ENCODE measurements at places on chromosomes 16 and 17. TPM values are rescaled to one million over a fixed set of nuclear protein-coding genes. Genes with fewer than 3 reads are reported as not detected.

Gene CA5A
- total RNA-seq = not detected

Gene PLXDC1
- total RNA-seq = 7.0 TPM

Gene G6PC1
- not detected for total RNA-seq

DNA sequence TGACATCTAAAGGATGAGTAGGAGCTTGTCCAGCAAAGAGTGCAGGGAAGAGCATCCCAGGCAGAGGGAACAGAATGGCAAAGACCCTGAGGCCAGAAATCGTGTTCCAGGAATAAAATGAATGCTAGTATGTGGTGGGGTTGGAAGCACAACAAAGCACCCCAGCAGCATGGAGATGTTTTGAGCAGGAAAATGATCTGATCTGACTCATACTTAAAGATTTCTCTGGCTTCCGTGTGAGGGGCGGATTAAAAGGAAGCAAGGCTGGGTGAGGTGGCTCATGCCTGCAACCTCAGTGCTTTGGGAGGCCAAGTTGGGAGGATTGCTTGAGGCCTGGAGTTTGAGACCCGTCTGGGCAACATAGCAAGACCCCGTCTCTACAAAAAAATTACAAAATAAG, 2.3 kb downstream of the SLC5A11 start:
- H3K4me1 ChIP-seq = no peaks in the 10 kb centered on the region
- no peak overlapping the region for H3K27ac ChIP-seq
- peaks cover 2% of the 10 kb centered on the region for H3K36me3 ChIP-seq
- H3K27me3 ChIP-seq = no peaks in the 10 kb centered on the region
- no peak overlapping the region for H3K4me3 ChIP-seq

GRCh38 chr17:35889818-35890773, 9.9 kb upstream of the CCL5 start:
- no peaks in the 10 kb centered on the region for H3K27me3 ChIP-seq
- no peak overlapping the region for H3K27ac ChIP-seq
- H3K4me3 ChIP-seq = no peak overlapping the region
- no peak for DNase-seq

DNA sequence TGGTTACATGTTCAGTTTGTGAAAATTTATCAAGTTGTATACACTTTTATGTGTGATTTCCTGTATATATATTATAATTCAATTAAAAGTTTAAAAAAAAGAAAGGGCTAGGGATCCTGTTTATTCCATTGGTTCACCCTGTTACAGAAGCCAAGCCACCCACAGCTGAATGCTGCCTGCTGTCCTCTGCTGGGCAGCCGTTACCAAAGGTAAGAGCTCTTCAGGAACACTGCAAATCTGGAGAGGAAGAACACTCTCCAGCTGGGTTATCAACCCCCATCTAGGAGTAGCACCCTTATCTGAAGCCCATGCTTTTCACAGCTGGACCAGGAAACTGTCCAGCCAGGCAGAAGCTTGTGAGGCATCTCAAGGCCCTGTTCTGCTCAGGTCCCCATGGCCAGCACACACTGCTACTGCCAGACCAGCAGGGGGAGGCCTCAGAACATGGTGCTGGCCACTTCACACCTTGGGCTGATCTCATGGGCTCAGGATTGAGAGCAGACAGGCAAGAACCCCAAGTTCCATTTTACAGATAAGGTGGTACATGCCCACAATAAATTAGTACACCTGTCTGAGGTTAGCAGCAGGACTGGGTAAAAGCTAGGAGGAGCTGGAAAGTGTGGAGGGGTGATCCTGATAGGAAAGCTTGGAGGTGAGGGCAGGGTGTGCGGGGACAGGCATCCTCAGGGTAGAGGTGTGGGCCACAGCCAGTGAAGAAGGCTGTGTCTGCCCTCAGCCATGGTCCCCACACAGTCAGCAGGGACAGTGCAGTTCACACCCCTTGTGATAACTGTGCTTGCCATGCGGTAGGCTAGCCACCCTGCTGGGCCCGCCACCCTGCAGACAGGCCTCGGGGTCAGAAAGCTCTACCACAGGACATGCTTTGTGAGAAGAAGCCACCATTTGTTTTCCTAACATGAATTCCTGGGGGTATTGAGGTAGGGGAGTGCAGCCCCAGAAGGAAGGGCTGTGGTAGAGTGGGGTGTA, 54.3 kb upstream of the SREBF1 start:
- peaks cover 21% of the 10 kb centered on the region for H3K36me3 ChIP-seq
- no peaks in the 10 kb centered on the region for H3K4me1 ChIP-seq
- no peaks in the 10 kb centered on the region for H3K27me3 ChIP-seq
- no peak overlapping the region for H3K4me3 ChIP-seq
- no peak for DNase-seq
- no peak overlapping the region for H3K27ac ChIP-seq

GRCh38 chr17:66675991-66676371, 158.9 kb upstream of the CACNG5 start:
- no peaks in the 10 kb centered on the region for H3K36me3 ChIP-seq
- H3K4me3 ChIP-seq = no peak overlapping the region
- no peak overlapping the region for H3K27ac ChIP-seq
- no peak for DNase-seq

DNA sequence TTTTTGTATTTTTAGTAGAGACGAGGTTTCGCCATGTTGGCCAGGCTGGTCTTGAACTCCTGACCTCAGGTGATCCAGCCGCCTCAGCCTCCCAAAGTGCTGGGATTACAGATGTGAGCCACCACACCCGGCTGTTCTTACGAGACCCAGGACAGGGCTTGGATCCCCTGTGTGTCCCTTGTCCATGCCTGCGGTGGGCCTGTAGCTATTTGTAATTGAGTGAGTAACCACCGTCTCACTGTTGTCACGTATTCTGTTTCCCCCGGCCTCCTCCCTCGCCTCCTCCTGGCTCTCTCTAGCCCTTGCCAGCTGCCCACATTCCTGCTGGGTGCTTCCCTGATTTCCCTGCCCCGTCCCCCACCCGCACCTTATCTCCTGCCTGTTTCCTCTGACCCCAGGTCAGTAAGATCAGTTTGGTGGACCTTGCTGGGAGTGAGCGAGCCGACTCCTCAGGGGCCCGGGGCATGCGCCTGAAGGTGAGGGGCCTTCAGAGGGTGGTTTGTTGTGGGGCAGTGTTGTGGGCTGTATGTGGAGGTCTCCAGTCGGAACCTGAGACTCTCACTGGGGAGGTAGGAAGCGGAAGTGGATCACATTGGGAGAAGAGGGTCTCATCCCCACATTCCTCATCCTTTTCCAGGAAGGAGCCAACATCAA, 5.6 kb downstream of the KIF1C start:
- no peak overlapping the region for H3K4me3 ChIP-seq
- no peak overlapping the region for H3K27ac ChIP-seq
- H3K36me3 ChIP-seq = peaks cover 73% of the 10 kb centered on the region

GRCh38 chr17:7855660-7856010, 769 bp downstream of the TMEM88 start:
- peaks cover 8% of the 10 kb centered on the region for H3K36me3 ChIP-seq
- H3K27ac ChIP-seq = peak overlapping the region; percentile 80
- DNase-seq = no peak
- H3K4me3 ChIP-seq = peak overlapping the region; percentile 75

DNA sequence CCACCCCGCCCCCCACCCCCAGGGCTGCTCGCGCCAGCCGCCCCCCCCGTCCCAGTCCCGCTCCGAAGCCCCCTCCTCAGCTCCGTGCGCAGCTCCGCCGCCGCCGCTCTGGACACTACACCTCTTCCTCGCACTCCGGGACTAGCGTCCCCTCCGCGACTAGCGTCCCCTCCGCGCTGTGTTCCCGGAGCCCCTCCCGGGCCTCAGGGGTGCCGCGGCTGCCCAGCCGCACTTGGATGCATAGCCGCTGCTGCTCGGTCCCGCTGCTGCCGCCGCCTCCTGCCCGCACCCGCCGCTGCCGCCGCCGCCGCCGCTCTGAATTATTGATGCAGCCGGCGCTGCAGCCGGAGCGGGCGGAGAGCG, at the start of gene CBLN1:
Gene CBLN1, minus strand, starts transcription at position 359 of the 363 bp plus-strand sequence. CDS start 373 bp downstream, outside the sequence.
- peaks cover 33% of the 10 kb centered on the region for H3K27me3 ChIP-seq
- peaks cover 8% of the 10 kb centered on the region for H3K4me1 ChIP-seq
- H3K4me3 ChIP-seq = peak within 1 kb of the TSS; percentile 58
- no peaks in the 10 kb centered on the region for H3K36me3 ChIP-seq

- H3K36me3 ChIP-seq = no peaks in the 10 kb centered on the region
- no peaks in the 10 kb centered on the region for H3K27me3 ChIP-seq
- no peak overlapping the region for H3K27ac ChIP-seq
- H3K4me3 ChIP-seq = no peak overlapping the region
- no peak for DNase-seq
These were observed 7.4 kb downstream of the TMC6 start for GRCh38 chr17:78120971-78121800.

DNA sequence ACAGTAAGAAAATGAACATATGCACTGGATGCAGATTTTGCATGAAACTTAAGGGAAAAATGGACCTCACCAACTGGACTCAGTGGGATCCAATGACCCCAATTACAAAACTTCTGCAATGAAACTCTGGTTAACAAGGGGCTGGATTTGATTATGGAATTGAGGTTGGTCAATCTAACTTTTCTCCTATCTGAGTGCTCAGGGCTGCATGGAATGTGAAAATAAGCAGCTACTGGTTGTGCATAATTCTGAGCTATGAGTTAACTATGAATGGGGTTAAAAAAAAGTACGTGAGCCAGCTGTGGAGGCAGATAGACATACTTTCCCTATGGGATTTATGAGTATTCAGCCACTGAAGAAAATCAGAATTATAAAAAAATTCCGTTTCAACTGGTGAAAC, 9.2 kb downstream of the FAM20A start:
- DNase-seq = no peak
- H3K27me3 ChIP-seq = no peaks in the 10 kb centered on the region
- H3K4me1 ChIP-seq = peaks cover 20% of the 10 kb centered on the region
- H3K36me3 ChIP-seq = no peaks in the 10 kb centered on the region
- H3K4me3 ChIP-seq = no peak overlapping the region

DNA sequence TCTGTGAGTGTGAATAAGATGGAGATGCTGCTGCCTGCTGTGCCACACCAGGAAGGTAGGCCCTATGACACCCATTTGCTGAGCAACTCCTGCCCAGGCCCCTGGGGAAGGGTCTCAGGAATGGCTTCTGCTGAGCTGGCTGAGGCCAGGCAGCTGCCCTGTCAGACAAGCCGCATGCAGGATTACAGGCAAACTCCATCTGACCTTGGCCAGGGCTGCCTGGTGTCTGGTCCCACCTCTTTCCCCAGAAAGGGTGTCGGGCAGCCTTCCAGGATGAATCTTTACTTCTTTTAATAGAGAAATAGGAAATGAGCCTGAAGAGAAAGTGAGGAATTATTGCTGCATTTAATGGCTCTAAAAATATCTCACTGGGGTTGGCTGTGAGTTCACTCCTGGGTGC, 182.5 kb downstream of the IRX5 start:
- H3K27me3 ChIP-seq = no peaks in the 10 kb centered on the region
- no peak overlapping the region for H3K4me3 ChIP-seq
- H3K36me3 ChIP-seq = no peaks in the 10 kb centered on the region
- H3K27ac ChIP-seq = no peak overlapping the region
- H3K4me1 ChIP-seq = no peaks in the 10 kb centered on the region

DNA sequence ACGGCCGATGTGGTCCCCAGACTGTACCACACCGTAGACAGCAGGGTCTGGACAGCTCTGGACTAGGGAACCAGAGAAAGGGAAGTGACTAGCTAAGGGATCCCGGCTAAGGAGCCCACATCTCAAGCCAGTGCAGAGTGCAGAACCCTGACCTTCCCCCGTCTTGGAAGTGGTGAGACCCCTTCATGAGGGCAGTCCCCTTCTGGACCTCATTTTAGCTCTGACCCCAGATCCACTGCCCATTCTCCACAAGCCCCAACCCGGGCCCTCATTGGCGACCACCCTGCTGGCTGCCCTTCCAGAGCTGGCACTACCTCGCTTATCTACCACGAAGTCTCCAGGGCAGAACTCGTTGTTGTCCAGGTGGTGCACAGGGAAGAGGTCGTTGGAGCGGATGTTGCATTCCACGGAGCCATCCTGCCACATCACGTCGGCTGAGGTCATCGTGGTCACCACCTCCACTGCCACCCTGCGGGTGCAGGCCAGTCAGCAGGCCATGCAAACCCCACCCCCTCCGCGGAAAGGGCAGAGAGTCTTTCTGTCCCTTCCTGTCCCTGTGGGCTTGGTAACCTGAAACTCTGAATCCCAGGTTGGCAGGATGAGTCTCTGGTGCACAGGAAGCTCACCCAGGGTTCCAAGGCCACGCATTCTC, 14.2 kb downstream of the SPHK1 start:
- peaks cover 48% of the 10 kb centered on the region for H3K36me3 ChIP-seq
- H3K27me3 ChIP-seq = no peaks in the 10 kb centered on the region
- no peak overlapping the region for H3K4me3 ChIP-seq
- no peak overlapping the region for H3K27ac ChIP-seq
- DNase-seq = no peak

DNA sequence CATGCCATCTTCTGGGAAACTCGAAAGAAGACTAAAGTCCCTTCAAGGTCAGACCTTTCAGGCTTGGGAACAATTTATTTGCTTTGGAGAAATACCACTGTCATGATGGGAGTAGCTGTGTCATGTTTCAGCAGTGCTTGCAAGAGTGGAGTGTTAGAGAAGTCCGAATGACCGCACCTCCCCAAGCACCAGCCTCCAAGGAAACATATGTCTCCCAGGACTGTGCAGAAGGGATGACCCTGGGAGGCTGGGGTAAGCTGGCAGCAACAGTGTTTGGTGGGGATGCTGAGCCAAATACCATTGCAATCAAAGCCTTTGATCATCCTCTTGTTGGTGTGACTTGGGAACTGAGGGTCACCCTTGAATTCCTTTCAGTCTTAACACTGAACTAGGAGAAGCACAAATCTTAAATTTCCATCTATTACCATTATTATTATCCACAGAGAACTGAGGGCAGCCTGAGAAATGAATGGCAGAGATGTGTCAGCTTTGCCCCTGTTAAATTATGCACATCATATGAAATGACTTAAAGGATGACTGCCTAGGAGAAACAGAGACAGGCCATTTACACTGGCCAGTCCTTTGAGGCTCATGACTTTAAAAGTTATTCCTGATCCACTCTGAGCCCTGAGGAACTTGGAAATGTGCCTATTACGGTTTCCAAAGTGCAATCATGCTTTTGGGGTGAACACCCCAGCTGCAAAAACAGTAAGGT, 244.9 kb downstream of the CA10 start:
- H3K27ac ChIP-seq = no peak overlapping the region
- no peaks in the 10 kb centered on the region for H3K36me3 ChIP-seq
- no peaks in the 10 kb centered on the region for H3K4me1 ChIP-seq
- no peak overlapping the region for H3K4me3 ChIP-seq
- H3K27me3 ChIP-seq = no peaks in the 10 kb centered on the region

DNA sequence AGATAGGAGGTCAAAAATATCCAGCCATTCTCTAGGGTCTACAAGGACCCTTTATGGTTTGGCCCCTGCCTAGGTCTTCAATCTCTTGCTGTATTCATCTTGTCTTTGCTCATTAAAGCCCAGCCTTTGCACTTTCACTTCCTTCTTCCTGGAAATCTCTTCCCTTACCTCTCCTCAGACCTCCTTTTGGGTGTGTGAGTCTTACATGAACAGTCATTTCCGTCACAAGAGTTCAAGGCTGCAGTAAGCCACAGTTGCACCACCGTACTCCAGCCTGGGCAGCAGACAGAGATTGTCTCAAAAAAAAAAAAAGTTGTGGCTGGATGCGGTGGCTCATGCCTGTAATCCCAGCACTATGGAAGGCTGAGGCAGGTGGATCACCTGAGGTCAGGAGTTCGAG, 6.0 kb upstream of the ATP1B2 start:
- H3K36me3 ChIP-seq = no peaks in the 10 kb centered on the region
- peaks cover 1% of the 10 kb centered on the region for H3K27me3 ChIP-seq
- no peak overlapping the region for H3K27ac ChIP-seq
- H3K4me1 ChIP-seq = no peaks in the 10 kb centered on the region
- H3K4me3 ChIP-seq = no peak overlapping the region
- DNase-seq = no peak

Measured in thoracic aorta (tissue), 2 donors.